ENCODE measurements at places on chromosomes 13 and 19.

GRCh38 chr13:59671881-59672280, 491.8 kb downstream of the DIAPH3 start:
- no peak for DNase-seq

DNA sequence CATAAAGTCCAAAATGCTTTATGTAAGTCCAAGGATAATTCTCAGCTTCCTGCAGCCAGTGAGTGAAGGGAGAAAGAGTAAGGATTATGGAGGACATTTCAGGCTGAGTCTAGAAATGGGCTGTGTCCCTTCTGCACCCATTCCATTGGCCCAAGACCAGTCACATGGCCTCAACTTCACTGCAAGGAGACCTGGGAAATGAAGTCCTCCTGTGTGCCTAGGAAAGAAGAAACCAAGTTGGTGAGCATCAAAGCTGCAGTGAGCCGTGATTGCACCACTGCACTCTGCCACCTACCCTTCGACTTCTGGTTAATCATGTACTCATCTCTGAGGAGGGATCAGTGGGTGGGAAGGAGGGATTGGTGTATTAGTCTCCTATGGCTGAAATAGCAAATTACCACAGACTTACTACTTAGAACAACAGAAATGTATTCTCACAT, 3.6 kb upstream of the CD37 start:
- peak; percentile 33 for DNase-seq

DNA sequence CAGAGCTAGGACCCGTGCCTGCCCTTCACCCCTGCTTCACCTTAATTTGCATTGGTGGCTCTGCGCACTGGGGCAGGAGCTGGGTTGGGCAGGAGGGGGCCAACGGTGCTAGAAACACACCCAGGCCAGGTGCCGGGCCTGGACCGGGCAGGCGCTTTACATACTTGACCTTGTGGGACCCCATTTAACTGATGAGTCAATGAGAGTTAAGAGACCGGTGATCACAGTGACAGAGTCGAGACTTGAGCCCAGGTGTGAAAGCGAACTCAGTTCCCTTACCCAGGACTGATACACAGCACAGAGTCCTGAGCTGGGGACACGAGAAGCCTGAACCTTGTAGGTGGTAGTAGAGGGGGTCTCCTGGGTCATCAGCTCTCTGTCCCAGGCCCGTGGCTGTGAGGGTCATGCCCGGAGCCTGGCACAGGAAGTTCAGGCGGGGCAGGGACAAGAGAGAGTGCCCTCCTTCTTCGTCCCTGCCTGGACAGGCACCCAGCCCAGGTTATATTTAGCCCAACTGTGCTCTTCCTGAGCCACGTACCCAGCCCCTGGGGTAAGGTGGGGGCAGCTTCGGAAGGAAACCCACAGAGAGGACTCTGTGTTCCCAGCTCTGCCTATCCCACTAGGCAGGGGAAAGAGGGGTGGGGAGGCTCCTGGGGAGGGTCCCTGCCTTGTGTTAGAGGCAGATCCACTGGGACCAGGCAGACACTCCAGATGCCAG, 1.9 kb downstream of the PRX start:
- DNase-seq: no peak

- DNase-seq: no peak
These were observed 511.5 kb downstream of the UQCRFS1 start for GRCh38 chr19:28701491-28701890.

GRCh38 chr19:7874076-7874896, at the start of gene PRR36:
Gene PRR36 (minus strand): TSS chr19:7874390. CDS start chr19:7873689, 701 bp downstream.
- no peak for DNase-seq

GRCh38 chr13:52845766-52846566, 2.5 kb downstream of the PCDH8 start:
- no peak for DNase-seq

DNA sequence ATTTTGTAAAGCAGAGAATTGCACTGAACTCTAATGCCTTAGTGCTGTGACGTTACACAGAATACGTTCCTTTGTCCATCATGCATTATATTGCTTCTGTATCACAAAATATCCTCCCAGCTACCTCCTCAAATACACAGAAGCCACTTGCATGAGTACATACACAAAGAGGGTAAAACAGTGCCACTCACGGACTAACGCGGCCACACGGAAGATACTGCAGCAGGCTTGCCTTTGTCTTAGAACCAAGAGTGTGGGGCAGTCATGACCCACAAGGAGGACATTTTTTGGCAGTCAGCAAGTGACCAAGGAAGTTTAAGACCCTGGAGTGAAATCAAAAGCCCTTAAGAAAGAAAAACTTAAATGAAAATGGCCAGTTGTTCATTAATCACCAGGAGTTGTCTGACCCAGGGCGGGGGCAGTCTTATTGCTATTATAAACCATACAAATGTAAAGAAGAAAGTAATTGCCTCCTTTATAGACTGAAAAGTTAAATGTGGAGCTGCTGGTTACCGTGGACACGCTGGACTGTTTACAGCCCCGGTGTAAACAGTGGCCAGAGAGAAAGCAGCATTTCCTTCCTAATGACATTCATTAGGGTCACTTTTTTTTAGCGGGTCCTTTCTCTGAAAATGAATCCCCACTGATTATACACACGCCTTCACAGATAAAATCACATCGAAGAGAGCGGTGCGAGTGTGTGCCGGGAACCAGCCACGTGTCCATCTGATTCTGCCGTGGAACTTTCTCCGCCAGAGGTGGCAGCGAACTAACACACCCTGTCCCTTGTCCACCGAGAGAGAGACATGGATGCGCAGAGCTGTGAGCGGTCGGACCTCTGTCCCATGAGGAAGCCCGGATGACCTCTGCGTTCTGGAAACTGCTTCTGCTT, 66.8 kb downstream of the SOX1 start:
- no peak for DNase-seq

DNA sequence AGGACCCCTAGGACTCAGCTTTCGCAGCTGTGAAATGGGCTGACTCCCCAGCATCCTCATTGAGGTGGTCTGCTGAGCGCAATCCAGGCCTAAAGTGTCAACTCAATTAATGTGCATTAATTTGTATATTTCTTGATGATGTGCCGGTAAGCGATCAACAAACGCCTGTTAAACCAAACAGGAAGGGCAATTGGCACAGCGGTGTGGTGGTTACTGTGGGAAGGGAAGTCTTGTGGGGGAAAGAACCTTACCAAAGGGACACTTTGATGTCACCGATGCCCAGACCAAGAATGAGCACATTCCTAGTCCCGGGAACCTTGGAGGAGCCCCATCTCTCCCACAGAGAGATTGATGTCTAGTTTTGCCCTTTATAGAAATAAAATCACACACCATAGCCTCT, 1.6 kb downstream of the JAK3 start:
- DNase-seq: no peak

DNA sequence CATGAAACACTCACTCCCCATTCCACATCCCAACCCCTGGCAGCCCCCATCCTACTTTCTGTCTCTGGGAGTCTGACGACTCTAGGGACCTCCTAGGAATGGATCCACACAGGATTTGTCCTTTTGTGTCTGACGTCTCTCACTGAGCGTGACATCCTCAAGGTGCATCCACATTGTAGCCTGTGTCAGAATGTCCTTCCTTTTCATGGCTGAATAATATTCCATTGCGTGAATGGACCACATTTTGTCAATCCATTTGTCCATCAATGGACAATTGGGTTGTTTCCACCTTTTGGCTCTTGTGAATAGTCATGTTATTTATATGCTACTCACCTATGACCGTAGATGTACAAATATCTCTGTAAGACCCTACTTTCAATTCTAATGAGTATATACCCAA, 16.8 kb upstream of the NMRK2 start:
- DNase-seq: no peak

DNA sequence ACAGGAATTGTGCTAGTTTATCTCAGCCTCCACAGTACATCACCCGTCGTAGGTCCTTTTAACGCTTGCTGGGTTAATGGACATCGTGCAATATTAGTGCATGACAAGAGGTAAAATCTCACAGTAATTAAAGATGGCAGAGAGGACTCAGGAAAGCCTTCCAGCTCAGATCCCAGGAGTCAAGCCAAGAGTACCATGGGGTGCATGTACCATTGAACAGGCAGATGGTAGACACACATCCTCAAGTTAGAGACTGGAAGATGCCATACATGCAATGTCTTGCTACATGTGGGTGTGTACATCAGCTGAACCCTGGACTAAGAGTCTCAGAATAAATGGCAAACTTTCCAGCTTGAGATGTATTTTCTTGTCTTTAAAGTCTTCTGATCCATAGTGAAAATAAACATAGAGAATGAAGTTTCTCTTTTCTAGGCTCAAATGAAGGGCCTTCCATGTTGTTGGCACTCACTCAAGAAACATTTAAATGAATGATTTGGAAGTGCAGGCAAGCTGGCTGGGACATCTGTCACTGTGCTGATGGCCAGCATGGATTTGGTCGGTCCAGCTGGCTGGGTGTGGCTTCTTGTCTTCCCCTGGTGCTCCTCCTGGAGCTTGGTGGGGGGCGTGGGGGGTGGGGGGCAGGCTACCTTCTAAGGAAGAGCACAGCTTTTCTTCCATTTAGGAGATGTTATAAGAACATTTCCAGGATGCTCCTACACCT, 290.9 kb upstream of the MAB21L1 start:
- DNase-seq: no peak

DNA sequence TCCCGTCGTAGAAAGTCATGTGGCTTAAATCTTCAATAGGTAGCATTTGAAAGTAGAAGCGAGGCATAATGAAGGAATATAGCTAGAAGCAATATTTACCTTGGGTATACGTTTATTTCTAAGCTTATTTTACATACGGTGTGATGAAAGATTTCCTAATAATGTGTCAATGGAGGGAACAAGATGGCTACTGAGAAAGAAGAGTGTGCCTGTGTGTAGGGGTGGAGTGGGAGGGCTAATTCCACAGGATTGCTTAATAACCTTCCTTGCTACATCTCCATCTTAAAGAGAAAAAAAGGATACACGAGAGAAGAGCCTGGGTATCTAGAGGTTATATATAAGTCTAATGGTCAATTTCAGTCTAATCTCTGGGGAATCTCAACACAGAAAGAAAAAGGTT, 2.0 kb downstream of the SPART start:
- DNase-seq: no peak

- no peak for DNase-seq
These were observed 68.6 kb downstream of the CELF5 start for GRCh38 chr19:3292958-3293529.

DNA sequence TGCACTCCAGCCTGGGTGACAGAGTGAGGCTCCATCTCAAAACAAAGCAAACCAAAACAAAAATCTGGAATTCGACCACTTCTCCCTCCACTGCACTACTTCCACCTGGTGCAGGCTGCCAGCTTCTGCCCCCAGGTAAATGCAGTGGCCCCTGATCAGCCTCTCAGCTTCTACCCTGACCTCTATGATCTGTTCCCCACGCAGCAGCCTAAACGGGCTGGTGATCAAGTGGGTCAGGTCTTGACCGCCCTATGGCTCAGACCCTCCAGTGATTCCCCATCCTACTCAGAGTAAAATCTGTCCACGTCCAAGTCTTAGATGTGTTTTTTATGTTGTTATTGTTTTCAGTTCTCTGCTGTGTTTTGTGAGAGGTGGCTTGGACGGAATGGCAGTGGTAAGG, 163.9 kb downstream of the KCTD15 start:
- DNase-seq: no peak

DNA sequence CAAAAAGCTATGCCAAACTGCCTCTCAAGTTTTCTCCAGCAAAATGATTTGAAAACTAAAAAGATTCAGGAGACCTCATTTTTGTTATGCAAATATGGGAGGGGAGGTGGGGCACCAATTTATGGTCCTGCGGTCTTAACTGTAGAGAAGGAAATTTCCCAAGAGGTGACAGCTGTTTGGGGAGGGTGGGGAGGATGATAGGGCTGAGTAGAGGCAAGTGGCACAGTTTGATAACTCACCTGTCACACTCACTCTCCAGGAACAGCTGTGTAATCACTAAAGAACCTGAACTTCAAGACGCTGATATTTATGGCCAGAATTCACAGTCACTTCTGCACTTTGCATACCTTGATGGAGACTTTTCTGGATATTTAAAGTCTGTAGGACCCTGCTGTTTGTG, 232.9 kb upstream of the STARD13 start:
- no peak for DNase-seq

GRCh38 chr19:17227798-17228367, 1.9 kb downstream of the OCEL1 start:
- no peak for DNase-seq

- no peak for DNase-seq
These were observed 177.3 kb downstream of the URI1 start for GRCh38 chr19:30119180-30119908.

- no peak for DNase-seq
These were observed 5.5 kb downstream of the SF3A2 start for GRCh38 chr19:2242092-2242537.

GRCh38 chr13:20497006-20497775, 28.5 kb downstream of the CRYL1 start:
- no peak for DNase-seq

DNA sequence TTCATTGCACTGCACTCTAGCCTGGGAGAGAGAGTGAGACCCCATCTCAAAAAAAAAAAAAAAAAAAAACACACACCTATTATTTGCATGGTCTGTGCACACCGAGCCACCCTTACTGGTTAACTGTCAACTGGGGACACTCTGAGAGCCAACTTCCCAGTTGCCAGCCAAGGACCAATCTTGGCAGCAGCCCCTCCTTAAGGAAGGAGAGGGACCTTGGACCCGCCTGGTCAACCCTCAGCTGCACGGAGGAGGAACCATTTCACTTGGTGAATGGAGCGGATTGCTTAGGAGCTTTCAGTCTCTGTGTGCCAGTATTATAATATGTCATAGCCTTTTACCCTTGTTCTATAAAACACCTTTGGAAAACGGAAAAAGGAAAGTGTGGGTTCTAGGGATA, 24.9 kb downstream of the MICOS13 start:
- DNase-seq: no peak

GRCh38 chr13:30442926-30443325, 20.6 kb downstream of the UBE2L5 start:
- DNase-seq: no peak

DNA sequence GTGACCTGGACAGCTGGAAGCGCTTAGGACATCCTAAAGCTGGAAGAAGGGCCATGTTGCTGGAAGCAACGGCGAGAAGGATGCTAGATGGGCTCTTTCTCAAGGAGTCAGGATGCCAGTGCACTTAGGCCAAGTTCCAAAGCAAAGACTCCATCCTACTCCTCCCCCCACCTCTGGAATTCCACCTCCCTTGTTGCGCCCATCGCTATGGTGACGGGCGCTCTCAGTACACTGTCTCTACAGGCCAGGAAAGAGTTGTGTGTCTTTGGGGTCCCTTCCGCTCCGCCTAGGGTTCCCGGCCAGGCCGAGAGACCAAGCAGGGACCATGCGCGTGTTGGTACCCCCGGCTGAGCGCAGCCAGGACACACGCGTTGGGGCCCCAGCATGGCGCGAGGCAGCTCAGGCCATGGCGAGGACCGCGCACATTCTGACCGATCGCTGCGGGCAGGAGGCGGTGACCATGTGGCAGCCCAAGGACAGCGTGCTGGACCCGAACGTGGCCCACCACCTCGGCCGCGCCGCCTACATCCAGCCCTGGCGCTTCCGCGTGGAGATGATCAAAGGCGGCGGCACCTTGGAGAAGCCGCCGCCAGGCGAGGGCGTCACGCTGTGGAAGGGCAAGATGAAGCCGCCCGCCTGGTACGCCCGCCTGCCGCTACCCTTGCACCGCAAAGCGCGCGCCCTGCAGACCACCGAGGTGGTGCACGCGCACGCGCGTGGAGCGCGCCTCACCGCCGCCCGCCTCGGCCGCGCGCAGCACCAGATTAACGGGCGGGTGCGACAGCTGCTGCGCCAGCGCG, 31.0 kb upstream of the SLC1A6 start:
- DNase-seq: no peak

- peak; percentile 19 for DNase-seq
These were observed 104.4 kb downstream of the TM9SF2 start for GRCh38 chr13:99605420-99606323.
